NCI-H1417 (cell line): ENCODE measurements at places on chromosomes 3 and 15.

GRCh38 chr15:48569591-48570302 lies 75.8 kb downstream of the FBN1 start:
- no peak for DNase-seq

GRCh38 chr3:118628704-118629341 lies 405.8 kb downstream of the IGSF11 start:
- DNase-seq, result peak; percentile 71

GRCh38 chr3:25840099-25840498 lies 50.2 kb downstream of the OXSM start:
- no peak for DNase-seq

GRCh38 chr3:123653221-123653682 lies 68.4 kb upstream of the HACD2 start:
- peak; percentile 72 for DNase-seq

GRCh38 chr3:69791919-69792399 lies 52.7 kb downstream of the MITF start:
- no peak for DNase-seq

DNA sequence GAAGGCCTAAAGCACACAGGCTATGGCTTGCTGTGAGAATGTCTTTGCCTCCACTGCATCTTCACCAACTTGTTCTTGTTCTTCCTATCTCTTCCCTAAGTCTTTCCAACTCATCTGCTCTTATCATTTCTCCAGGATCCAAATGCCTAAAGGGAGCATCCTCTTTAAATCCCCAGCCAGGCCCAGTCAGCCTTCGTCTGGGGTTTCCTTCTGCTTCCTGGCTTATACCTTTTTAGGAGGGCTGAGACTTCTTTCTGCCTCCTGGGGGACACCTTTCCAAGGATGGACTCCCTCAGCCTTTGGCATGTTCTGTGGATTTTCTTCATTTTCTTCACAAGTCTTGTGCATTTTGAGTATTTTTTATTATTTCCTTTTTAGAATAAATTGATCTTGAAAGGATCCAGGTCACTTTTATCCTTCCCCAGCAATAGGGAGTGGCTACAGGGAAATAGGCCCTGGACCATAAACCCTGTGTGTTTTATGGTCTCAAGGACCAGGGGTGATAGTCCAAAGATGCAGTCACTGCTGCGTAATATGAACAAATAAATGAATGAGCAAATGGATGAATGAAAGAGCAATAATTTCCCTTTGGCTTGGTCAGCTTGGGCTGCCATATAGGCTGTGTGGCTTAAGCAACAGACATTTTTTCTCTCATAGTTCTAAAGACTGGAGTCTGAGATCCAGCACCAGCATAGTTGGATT lies 122.1 kb upstream of the LRIG1 start:
- DNase-seq, result no peak

GRCh38 chr3:102159810-102160451 lies 274.9 kb upstream of the ZPLD1 start:
- no peak for DNase-seq

GRCh38 chr15:72193836-72194396 lies 3.7 kb downstream of the GRAMD2A start:
- no peak for DNase-seq

GRCh38 chr3:156750191-156750873 lies 75.8 kb upstream of the LEKR1 start:
- no peak for DNase-seq
